ENCODE measurements at places on chromosomes 12 and 14. TPM values are rescaled to one million over a fixed set of nuclear protein-coding genes. Genes with fewer than 3 reads are reported as not detected.

GLI1 gene
- total RNA-seq: 0.79 TPM

GRCh38 chr12:96864335-96864734 lies 42.7 kb upstream of the NEDD1 start:
- DNase-seq: no peak

WASHC4 gene
- 42.4 TPM for total RNA-seq

SLC2A14 gene
- 0.48 TPM for total RNA-seq

DNA sequence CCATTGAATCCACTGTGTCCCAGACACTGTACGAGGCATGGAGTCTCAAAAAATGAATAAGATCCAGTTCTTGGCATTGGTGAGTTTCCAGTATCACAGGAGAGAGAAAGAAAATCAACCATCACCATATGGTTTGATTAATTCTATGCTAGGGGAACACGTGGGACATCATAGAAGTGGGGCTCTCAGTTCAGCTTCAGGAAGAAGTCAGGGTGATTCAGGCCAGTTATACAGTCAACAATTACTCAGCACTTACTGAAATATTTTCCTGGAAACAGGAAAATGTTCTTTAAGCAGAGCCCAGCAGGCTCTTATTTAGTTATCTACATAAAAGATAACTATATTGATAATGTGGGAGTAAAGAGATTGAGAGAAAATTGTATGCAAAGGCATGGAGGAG lies 407.2 kb downstream of the NOVA1 start:
- DNase-seq: no peak

FOS gene
- total RNA-seq: 345 TPM

Measured in transverse colon (tissue), 4 donors.